ENCODE measurements at places on chromosomes 1 and 21.

- DNase-seq = no peak
These were observed 69.9 kb upstream of the COG2 start for GRCh38 chr1:230572121-230573105.

GRCh38 chr1:225738763-225739162 is 38.9 kb upstream of the SRP9 start:
- DNase-seq = no peak

DNA sequence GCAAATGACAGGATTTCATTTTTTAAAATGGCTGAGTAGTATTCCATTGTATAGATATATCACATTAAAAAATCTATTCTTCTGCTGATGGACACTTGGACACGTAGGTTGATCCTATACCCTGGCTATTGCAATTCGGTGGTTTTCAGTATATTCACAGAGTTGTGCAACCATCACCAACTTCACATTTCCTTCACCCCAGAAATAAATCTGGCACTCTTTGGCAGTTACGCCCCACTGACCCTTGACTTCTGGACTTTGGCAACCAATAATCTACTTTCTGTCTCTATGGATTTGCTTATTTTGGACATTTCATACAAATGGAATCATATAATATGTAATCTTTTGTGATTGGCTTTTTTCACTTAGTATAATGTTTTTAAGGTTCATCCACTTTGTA is 35.9 kb downstream of the MAP3K7CL start:
- no peak for DNase-seq

GRCh38 chr1:30033256-30034104 is 689.9 kb downstream of the MATN1 start:
- no peak for DNase-seq

GRCh38 chr1:226886122-226886901 is 15.9 kb downstream of the PSEN2 start:
- DNase-seq = no peak

DNA sequence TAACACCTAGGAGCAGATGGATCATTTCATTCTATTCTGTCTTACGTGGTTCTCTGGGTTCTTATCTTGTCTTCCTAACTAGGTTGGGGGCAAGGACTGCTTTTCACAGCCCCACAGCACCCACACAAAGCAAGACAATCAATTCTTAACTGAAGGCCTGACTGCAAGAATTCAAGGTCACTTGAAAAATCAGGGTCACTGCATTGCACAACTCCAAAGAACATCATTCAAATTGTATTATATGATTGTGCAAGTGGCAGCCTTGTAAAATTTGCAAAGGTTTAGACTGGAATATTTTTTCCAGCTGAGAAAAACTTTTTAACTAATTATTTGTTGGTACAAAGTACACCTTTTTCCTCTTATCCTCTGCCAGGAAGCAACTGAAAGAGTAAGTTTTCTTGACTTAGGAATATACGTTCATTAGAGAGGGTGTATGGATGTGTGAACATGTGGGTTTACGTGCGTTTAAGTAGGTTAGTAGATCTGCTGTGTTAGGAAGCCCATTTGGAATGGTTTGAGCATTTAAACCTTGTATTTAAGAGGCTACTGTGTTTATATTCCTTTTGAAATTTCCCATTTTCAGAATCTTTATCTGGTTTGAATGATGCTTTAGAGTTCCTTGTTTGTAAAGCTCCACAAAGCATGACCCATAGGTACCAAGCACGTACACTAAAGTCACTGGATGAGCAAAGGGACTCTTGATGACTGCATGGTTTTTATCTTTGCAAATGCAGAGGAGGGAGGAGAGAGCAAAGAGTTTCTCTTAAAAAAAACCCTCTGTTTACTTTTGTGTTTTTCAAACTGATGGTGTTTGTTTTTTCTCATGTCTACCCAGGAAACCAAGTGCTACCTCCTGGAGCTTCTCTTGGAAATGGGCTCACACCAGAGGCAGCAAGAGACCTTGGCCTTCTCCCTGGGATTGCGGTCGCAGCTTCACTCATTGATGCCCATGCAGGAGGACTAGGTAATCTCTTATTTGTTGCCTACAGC is 214.9 kb downstream of the FGGY start:
- DNase-seq = no peak

DNA sequence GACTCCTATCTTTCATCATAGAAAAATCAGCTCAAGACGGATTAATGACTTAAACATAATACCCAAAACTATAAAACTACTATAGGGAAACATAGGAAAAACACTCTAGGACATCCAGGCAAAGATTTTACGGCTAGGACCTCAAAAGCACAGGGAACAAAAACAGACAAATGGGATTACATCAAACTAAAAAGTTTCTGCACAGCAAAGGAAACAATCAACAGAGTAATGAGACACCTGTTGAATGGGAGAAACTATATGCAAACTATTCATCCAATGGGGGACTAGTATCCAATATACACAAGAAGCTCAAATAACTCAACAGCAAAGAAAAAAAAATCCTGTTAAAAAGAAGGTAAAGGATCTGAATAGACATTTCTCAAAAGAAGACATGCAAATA is 18.6 kb downstream of the NSL1 start:
- no peak for DNase-seq

DNA sequence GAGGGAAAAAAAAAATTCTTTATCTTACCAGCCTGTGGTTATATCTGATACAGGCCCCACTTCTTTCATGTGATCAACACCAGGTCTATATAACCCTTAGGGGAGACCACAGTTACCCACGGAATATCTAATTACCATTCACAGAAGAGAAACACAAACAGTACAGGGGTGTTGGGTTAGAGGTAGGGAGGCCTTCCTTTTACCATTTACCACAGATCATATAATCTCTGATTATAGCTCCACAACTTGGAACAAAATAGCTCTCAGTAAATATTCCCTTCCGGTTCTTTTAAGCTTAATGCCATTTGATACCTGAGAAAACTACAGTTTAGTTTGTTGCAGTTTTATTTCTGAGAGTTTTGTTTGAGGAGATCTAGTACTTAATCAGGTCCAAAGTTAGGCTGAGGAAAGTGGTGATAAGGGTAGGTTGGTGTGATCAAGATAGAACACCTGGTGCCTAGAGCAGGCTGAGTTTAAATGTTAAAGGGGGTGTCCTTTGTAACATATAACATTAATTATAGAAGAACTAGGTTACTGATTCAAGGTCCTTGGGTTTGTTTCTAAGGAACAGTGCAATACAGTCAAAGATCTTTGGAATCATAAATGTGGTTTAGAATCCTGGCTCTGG is 14.1 kb downstream of the EPB41 start:
- no peak for DNase-seq

DNA sequence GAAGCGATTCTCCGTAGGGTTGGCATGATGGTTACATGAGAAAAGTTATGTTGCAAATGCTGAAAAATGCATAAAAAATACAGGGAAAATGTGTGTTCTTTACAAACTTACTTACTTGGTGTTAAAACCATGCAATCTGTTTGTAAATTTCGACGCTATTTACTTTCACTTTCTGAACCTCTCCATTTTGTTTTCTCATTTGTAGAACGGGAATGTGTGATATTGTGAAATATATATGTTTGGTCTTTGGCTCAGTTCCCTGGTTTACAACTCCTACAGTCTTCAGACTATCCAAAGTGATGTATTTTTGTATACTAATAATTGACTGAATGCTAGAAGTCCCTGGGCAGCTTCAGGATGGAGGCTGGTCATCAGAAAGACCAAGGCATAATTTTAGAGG is 982.3 kb downstream of the ADGRL2 start:
- DNase-seq = no peak

GRCh38 chr1:59079434-59080140 is 217.3 kb upstream of the FGGY start:
- DNase-seq = no peak

- peak; percentile 83 for DNase-seq
These were observed at the start of gene IFNAR2 for GRCh38 chr21:33229784-33230544. Gene IFNAR2, plus strand, starts transcription at chr21:33229938. Its CDS starts 11,985 bp downstream, at chr21:33241923.

DNA sequence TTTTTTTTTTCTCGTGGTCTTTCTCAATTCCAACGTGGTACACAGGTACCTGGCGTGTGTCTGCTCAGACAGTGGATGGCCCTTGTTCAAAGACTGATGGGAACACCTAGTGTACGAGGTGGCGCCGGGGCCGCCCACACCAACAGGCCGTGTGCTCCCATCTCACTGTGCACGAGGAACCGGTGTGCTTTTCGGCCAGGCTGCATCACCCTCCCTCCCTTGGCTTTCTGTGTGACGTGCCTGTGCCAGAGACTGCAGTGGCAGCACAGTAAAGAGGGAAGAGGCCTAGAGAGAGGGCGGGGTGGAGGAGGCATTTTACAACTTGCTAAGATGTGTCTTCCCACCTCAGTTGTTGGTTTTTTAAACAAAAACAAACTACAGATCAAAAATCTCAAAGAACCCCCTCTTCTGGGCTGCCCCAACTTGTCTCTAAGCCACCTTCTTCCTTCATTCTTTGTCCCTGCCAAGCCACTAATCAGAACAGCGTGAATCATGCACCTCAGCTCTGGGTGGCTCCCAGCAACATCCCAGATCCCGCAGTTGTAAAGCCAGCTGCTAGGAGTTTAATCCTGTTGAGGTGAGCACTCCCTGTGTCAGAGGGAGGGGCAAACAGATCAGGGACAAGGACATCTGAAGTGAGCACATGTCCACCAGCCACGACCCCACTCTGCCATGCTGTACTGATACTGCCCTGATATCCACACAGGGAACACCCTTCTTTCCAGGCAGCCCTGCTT is 20.7 kb downstream of the IRF2BP2 start:
- no peak for DNase-seq

- DNase-seq = no peak
These were observed 4.4 kb downstream of the AK2 start for GRCh38 chr1:33032126-33032869.

DNA sequence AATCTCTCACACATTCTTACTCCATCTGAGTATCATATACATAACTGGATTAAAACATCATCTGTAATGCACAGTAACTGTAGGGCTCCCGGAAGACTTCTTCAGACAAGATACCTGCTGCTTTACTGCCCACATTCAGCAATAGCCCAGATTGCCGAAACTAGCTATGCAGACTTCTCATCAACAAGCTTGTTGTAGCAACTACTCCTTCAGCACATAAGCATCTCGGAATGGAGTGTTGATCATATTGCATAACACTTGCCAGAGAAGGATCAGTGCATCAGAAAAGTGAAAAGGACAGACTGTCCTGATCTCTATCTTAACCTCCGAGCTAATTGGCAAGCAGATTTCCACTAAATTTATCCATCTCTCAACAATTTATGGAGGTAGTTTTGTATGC is 354.6 kb upstream of the C1orf87 start:
- no peak for DNase-seq

GRCh38 chr21:44583089-44583799 is 2.8 kb upstream of the KRTAP10-5 start:
- peak; percentile 18 for DNase-seq

GRCh38 chr1:210645582-210646257 is 317.0 kb downstream of the HHAT start:
- no peak for DNase-seq

GRCh38 chr1:3892748-3893147 is 7.3 kb downstream of the C1orf174 start:
- DNase-seq = no peak

DNA sequence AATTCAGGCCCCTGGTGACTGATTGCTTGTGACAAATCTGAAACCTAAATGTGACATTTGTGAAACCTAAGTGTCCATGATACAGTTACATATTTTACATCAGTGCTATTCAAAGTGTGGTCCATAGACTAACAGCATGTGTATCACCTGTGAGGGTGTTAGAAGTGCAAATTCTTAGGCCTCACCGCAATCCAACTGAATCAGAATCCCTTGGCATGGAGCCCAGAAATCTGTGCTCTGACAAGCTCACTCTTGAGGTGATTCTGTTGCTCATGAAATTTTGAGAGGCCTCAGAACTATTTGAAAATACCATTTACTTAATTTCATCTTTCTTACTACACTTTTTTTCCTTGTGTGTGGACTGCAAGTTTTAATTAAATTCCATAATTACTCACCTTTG is 587.9 kb downstream of the ADGRL2 start:
- no peak for DNase-seq

All from stimulated activated CD8-positive, alpha-beta memory T cell treated with anti-CD3 and anti-CD28 coated beads, Interleukin-4, amount 100 ng/mL, for 48 hours (primary cell).